Gastrocnemius medialis (tissue), 4 donors: ENCODE measurements at places on chromosomes 7 and 10. TPM values are rescaled to one million over a fixed set of nuclear protein-coding genes. Genes with fewer than 3 reads are reported as not detected.

ARMS2 gene
- not detected for total RNA-seq

ANK3 gene
- total RNA-seq: 171 TPM

IFIT1B gene
- total RNA-seq: not detected

DNA sequence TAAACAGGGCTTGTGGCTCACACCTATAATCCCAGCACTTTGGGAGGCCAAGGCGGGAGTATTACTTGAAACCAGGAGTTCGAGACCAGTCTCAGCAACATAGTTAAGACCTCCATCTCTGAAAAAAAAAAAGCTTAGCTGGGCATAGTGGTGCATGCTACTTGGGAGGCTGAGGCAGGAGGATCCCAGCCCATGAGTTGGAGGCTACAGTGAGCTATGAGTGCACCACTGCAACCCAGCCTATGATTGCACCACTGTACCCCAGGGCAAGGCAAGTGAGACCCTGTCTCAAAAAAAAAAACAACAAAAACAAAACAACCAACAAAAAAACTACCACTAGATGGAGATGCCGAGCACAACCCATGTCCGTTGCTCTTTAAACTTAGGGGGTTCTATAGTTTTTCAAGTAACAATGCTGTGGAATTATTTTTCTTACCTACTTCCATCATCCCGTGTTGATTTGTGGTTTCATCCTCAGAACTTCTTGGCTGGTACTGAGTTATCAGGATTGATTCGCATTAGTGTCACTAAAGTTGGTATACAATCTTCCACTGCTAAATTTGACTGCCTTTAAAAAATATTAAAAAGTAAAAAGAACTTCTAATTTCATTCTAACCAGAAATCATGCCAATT, 12.2 kb upstream of the REPIN1 start:
- no peak for DNase-seq
- H3K4me1 ChIP-seq: peaks cover 6% of the 10 kb centered on the region
- H3K4me3 ChIP-seq: no peak overlapping the region
- H3K36me3 ChIP-seq: no peaks in the 10 kb centered on the region

DNA sequence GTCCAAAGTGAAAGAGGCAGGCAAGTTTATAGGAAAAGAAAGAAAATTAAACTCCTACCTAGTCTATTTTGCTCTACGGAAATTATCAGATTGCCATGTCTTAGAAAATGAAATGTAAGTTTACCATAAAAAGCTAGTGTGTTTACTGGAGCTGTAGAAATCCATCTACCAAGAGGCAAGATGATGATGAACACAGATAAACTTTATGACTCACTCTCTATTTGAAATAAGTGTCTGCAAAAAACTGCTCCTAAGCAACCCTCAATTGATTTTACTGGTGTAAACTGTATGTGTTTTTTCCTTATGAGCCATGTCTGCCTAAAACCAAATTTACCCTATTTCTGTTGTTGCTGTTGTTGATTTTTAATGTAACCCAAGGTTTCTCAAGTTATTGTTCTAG, 73.8 kb upstream of the TMEM106B start:
- no peak for DNase-seq
- H3K4me3 ChIP-seq: no peak overlapping the region
- no peaks in the 10 kb centered on the region for H3K4me1 ChIP-seq
- no peaks in the 10 kb centered on the region for H3K27me3 ChIP-seq

- H3K27me3 ChIP-seq: no peaks in the 10 kb centered on the region
- no peaks in the 10 kb centered on the region for H3K36me3 ChIP-seq
- no peaks in the 10 kb centered on the region for H3K4me1 ChIP-seq
- H3K27ac ChIP-seq: no peak overlapping the region
- no peak for DNase-seq
Observed at GRCh38 chr7:34260279-34260678, 354.9 kb downstream of the BMPER start.

DNA sequence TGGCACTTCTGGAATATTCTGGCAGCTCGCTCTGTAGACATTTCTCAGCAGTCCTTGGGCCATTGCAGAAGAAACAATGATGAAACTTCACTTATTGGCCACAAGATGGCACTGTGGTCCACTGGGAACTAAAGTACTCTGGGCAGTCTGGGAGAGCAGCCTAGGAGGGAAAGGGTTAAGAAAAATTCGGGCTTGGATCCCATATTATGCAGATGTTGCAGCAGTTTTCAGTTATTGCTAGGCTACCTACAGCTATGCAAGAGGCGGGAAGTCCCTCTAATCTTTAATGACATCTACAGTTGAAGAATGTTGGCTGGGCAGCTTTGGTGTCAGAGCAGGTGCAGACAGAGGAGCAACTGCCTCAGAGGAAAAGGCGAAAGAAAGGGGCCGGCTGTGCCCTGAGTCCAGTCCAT, 201.7 kb upstream of the PRSS58 start:
- H3K4me1 ChIP-seq: peaks cover 19% of the 10 kb centered on the region
- H3K4me3 ChIP-seq: no peak overlapping the region
- H3K27me3 ChIP-seq: no peaks in the 10 kb centered on the region
- H3K27ac ChIP-seq: no peak overlapping the region
- H3K36me3 ChIP-seq: no peaks in the 10 kb centered on the region

GRCh38 chr7:155191901-155192478, 105.7 kb upstream of the INSIG1 start:
- no peaks in the 10 kb centered on the region for H3K36me3 ChIP-seq
- no peak overlapping the region for H3K4me3 ChIP-seq
- peaks cover 3% of the 10 kb centered on the region for H3K4me1 ChIP-seq
- no peak for DNase-seq

DNA sequence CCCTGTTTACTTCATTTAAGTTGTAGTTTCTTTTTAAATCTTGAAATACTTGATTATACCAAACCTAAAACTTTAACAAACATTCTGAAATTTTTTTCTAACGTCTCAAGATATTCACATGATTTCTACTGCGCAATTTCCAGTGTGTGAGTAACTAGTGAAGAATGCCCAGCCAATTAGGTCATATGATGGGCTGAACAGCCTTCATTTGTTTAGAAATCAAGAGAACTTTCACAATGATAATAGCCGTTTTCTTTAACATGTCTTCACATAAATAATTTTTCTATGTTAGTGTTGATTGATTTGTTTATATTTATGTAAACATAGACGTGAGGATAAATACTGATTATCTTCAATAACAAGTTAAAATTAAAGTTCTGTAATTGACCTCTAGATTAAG, 21.8 kb downstream of the STAM start:
- no peak overlapping the region for H3K4me3 ChIP-seq
- peak; percentile 25 for DNase-seq
- peaks cover 60% of the 10 kb centered on the region for H3K4me1 ChIP-seq
- no peaks in the 10 kb centered on the region for H3K36me3 ChIP-seq
- peak overlapping the region; percentile 68 for H3K27ac ChIP-seq

DNA sequence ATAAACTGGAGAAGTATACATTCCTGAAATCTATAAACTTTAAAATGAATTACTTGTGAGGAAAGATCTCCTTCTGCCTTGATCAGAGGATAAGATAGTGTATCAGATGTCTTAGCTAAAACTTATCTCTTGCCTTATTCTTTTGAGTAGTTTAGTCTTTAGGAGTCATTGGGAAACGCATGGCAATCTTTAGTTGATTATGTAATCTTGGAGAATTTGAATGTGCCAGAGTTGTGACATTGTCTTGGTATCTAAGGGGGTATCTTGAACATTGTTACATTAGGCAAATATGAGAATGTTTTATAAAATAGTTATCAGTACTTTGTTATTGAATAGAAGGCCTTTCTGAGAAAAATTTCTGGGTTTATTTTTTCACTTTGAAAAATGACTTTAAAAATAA, 61.6 kb upstream of the ADRA2A start:
- no peak overlapping the region for H3K27ac ChIP-seq
- H3K36me3 ChIP-seq: no peaks in the 10 kb centered on the region
- H3K4me1 ChIP-seq: no peaks in the 10 kb centered on the region
- no peaks in the 10 kb centered on the region for H3K27me3 ChIP-seq
- no peak overlapping the region for H3K4me3 ChIP-seq
- no peak for DNase-seq

DNA sequence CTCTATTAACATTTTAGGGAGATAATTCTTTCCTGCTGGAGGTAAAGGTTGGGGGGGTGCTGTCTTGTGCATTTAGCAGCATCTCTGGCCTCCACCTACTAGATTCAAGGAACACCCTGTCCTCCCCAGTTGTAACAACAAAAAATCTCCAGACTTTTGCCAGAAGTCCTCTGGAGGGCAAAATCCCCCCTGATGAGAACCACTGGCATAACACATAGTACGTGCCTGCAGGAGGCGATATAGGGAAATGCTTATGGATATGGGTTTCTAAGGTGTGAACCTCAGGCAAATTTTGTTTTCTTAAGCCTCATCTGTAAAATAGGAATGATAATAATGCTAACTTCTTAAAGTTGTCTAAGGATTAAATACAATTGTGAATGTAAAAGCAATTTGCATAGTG, 2.9 kb upstream of the OSBPL3 start:
- H3K27ac ChIP-seq: no peak overlapping the region
- no peak overlapping the region for H3K4me3 ChIP-seq
- H3K36me3 ChIP-seq: no peaks in the 10 kb centered on the region

GRCh38 chr10:12945690-12946359, 55.7 kb downstream of the CCDC3 start:
- DNase-seq: no peak
- no peak overlapping the region for H3K4me3 ChIP-seq
- H3K4me1 ChIP-seq: no peaks in the 10 kb centered on the region

GRCh38 chr10:112735041-112735695, 214.9 kb upstream of the TCF7L2 start:
- H3K27ac ChIP-seq: no peak overlapping the region
- H3K27me3 ChIP-seq: no peaks in the 10 kb centered on the region
- H3K36me3 ChIP-seq: no peaks in the 10 kb centered on the region
- H3K4me3 ChIP-seq: no peak overlapping the region

- H3K36me3 ChIP-seq: no peaks in the 10 kb centered on the region
- no peak for DNase-seq
- no peak overlapping the region for H3K27ac ChIP-seq
- no peaks in the 10 kb centered on the region for H3K4me1 ChIP-seq
- H3K27me3 ChIP-seq: no peaks in the 10 kb centered on the region
- H3K4me3 ChIP-seq: no peak overlapping the region
Observed at GRCh38 chr10:35992107-35992506, 350.0 kb upstream of the FZD8 start.

- no peak for DNase-seq
- H3K36me3 ChIP-seq: no peaks in the 10 kb centered on the region
- no peak overlapping the region for H3K27ac ChIP-seq
- no peaks in the 10 kb centered on the region for H3K27me3 ChIP-seq
- no peak overlapping the region for H3K4me3 ChIP-seq
Observed at GRCh38 chr7:88344956-88345832, 38.5 kb upstream of the STEAP4 start.

- H3K36me3 ChIP-seq: no peaks in the 10 kb centered on the region
- no peak overlapping the region for H3K27ac ChIP-seq
- no peaks in the 10 kb centered on the region for H3K4me1 ChIP-seq
- no peaks in the 10 kb centered on the region for H3K27me3 ChIP-seq
- no peak for DNase-seq
Observed at GRCh38 chr10:55837273-55837672, 523.8 kb downstream of the ZWINT start.
